Effector CD8-positive, alpha-beta T cell (primary cell): ENCODE measurements at places on chromosomes 5 and 9.

GRCh38 chr5:43996221-43996620 is 393.0 kb downstream of the FGF10 start:
- DNase-seq: no peak

DNA sequence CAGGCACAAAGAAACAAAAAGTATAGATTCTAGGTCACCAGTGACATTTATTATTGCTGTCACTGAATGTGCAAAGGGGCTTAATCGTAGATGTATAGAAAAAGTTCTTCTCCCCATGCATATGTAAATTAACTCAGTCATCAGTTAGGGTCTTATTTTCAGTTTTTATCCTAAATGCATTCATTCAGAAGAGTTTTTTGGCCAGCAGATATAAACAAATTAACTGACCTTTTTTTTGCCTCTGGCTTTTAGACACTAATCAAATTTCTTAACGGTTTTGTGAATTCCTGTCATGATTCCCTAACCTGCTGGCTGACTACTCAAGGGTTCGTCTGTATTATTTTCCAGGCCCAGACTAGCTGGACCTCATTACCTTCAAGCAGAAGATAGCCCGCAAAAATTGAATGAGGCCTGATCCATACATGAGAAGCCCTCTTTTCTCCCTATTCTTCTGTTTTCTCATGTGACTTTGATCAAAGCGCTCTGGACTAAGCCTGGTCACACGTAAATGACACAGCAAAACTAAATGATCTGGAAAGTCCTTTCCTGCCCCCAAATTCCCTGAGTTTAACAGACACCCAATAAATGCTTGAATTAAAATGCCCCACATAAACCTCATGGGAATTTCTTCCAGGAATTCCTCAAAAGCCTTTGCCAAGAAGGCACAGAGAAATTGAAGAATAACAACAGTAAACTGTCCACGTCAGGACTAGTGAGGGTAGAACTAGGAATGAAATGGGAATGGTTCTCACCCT is 83.7 kb downstream of the MYO10 start:
- DNase-seq: no peak

DNA sequence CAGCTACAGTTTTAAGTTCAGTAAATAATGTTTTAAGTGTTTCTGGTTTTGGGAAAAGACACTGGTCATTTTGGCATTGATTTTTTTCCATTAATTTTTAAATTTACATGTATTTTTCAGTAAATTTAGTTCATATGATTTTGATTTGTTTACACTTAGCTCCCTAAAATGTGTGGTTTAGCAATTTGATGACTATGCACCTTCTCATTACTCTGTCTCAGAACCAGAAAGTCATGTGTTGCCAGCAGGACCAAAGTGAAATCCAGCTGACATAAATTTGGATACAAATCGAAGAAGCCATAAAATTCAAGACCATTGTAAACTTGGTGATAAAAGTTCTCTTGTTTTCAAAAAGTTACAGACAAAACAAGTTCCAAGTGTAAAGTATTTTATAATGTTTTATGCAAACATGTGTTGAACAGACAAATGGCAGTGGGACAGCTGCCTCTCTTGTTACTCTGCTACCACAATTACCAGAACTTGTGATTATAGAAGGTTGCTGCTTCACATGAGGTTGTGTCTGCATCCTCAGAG is 354.8 kb downstream of the NR2F1-AS1 start:
- no peak for DNase-seq

DNA sequence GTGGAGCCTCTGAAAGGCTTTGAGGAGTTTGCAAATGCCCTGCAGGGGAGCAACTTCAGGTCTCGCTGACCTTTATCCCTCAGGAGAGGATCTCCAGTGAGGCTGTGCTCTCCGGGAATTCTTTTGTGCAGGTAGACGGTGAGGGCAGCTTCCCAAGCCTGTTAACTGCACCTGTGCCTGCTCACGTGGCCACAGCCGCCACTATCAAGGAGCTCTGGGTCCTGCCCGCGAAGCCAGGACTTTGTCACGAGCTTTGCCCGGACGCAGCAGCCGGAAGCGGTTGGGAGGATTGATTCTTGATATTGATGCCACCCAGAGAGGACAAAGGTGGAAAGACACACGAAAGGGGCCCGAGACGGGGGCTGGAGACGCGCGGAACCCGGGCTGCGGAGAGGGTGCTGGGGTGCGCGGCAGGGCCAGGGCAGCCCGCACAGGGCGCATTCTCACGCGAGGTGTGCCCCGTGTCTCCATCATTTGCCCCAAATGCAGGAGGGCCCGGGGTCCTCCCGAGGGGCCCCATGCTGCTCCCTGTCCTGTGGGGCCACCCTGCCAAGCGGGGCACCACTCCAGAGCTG is 18.2 kb downstream of the SLC9A3 start:
- no peak for DNase-seq

GRCh38 chr9:116450378-116451139 is 236.5 kb upstream of the TRIM32 start:
- DNase-seq: no peak

- no peak for DNase-seq
Observed at GRCh38 chr9:98329281-98329680, 73.8 kb upstream of the TBC1D2 start.

GRCh38 chr9:96420468-96421219 is 2.5 kb upstream of the ZNF367 start:
- no peak for DNase-seq

DNA sequence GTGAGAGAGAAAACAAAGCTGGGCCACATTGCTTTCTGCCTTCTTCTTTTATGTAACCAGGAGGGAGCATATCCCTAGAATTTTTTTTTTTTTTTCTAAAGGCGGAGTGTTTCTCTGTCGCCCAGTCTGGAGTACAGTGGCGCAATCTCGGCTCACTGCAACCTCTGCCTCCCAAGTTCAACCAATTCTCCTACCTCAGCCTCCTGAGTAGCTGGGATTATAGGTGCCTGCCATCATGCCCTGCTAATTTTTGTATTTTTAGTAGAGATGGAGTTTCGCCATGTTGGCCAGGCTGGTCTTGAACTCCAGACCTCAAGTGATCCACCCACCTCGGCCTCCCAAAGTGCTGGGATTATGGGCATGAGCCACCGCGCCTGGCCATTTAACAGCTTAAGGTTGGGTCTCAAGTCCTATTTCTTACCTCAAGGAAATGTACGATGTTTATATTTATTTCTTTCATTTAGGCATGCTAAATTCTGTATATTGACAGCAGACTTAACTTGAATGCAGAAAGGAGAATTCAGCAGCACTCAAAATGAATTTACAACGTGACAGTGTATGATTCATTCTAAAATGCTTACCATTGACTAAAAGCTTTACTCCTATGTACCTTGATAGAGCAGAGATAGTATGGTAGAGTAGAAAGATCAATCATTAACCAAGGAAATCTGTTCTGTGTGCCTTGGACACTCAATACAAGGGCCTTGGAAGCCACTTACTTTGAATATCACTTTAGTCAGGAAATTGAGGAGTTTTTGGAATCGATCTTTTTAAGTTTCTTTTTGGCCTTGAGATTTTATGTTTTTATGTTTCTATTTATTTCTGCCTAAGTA is 100.9 kb downstream of the F2RL2 start:
- no peak for DNase-seq

- DNase-seq: no peak
Observed at GRCh38 chr9:116209414-116210116, 56.0 kb downstream of the PAPPA start.

- no peak for DNase-seq
Observed at GRCh38 chr5:80246001-80246758, 9.7 kb downstream of the SERINC5 start.

- DNase-seq: no peak
Observed at GRCh38 chr5:14778792-14779070, 92.8 kb downstream of the ANKH start.

GRCh38 chr9:82412586-82413305 is 424.2 kb downstream of the SPATA31D1 start:
- DNase-seq: no peak

GRCh38 chr9:111860443-111860842 is 36.2 kb upstream of the UGCG start:
- no peak for DNase-seq

DNA sequence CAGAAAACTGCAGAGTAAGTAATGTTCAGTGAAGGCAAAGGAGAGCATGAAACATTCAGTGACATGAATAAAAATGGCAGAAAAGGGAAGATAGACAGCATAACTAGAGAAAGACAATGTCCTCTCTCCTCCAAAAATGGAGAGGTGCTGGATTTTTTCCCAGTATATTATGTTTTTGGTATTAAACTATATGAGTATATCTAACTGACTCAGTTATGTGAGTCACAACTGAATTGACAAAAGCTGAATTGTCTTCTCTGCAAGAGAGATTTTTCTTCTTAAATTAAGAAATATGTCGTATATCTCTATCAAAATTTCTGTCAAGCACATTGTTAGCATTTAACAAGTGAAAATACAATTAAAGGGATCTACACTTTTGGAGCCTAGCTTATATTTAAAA is 375.1 kb downstream of the CHSY3 start:
- no peak for DNase-seq

DNA sequence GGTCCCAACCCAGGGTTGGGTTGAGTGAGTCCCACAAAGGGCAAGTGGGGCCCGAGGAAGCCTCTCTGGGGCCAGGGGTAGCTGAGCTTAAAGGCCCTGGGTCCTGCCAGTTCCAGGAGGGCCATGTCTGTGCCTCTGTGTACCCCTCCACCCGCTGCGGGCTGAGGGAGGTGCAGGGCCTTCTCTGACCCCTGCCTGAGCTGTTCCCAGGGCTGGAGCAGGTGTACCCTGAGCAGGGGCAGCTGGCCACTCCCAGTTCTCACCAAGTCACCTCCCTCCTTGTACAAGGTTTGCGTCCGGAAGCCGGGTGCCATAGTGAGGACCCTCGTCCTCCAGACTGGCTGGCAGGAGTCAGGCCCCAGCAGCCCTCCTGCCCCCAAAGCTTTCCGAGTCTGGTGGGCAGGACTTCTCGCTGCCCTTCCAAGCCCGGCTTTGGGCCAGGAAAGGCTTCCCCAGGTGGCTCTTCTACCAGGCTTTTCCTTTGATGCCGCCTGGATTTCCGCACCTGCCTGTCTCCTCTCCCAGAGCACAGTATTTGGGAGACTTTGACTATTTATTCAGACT is 9.2 kb upstream of the ENDOG start:
- DNase-seq: no peak

DNA sequence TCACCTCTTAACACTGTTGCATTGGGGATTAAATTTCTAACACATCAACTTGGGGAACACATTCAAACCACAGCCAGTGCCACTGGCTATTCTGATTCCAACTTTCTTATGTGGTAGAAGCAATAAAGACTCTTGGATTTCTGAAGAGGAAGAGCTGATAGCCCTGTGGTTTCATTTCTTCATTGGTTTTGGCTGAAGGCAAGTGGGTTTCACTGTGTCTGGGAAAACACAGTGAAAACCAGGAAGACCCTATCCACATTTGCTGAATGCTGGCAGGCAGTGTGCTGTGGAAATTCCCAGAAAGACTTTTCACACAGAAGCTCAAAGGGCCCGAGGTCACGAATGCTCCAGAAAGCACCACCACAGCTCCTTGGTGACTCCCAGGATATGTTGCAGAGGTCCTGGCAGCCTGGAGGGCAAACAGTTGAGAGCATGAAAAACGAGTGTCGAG is 67.1 kb downstream of the DAPK1 start:
- DNase-seq: no peak

DNA sequence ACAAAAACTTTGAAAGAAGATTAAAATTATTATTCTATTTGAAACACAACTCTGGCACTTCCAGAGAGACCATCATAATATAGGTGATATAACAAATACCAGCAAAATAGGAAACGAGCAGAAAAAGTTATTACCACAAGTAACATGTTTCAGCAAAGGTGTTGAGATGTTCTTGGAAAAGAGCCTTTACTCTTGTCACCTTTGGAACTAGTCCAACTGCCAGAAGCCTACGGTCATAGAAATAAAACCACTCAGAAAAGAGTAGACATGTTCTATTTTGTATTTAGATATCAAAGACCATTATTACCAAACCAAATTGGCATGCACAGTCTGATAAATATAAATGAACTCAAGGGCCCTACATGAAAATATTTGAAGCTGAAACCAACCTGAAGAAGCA is 145.0 kb upstream of the DMAC1 start:
- DNase-seq: no peak

- DNase-seq: no peak
Observed at GRCh38 chr5:39190311-39191102, 28.9 kb downstream of the FYB1 start.

DNA sequence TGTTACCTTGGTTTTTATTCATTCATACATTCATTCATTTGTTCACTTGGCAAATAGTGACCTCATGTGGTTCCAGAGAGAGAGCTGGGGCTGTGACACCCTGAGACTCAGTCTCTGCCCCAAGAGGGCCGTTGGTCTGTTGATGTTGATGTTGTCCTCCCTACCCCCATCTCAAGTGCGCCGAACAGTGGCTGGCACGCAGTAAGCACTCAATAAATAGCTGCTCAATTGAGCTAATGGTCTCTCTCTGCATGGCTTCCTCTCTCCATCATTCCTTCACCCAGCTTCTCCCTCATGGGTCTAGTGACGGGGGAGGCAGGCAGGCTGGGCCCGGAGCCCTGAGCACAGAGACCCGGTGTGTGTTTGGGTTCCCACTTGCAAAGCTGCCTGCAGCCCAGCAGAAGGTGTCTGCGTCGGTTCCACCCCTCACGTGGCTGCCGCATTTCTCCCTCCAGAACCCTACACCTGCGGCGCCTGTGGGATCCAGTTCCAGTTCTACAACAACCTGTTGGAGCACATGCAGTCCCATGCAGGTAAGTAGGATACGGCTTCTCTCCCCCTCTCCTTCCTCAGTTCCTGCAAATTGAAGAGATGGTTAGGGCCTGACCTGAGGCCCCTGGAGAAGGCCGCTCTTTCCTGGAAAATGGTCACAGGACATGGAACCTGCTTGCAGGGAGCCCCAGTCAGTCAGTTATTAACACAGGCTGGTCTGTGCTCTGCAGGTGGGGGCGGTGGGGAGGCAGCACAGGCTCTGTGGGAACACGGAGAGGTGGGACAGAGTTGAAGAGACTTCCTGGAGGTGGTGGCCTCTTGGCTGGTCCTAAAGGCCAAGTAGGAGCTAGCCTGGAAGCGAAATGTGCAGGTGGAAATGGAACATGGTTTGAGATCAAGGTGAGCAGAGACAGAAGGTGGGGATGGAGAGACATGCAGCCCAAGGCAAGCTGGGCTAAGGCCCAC is 42.0 kb downstream of the AMBP start:
- no peak for DNase-seq

DNA sequence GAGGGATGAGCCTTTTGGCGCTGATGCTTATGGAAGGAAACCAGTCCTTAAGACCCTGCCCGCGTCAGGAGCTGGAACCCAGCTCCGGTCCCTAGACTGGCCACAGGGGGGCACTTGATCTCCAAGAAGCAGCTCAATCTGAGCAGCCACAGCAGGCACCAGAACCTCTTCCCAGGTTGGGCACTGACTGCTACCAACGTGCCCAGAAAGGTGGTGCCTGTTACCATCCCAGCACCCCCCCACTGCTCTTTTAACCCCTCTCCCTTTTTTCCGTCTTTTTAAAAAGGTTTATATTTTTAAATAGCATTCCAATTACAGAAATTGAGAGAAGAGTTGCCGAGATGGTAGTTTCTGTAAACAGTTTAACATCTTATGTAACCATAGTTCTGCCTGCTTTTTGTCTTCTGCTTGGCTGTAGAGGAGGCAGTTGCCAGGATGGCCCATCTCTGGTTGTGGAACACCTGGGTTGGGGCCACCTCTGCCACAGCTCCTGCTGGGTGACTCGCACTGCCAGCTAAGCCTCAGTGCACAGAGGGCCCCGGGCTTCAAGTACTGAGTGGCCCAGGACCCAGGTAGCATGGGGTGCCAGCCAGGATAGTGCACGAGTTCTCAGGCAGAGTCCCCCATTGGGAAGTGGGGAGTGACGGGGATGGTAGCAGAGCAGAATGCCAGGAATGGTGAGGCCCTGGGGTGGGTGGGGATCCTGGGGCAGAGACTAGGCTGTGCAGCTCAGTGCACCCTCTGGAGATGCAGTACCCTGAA is 62.8 kb downstream of the PFDN1 start:
- DNase-seq: peak; percentile 11

- no peak for DNase-seq
Observed at GRCh38 chr5:179141867-179142266, 81.7 kb downstream of the ZNF354C start.
